NCI-H510A (cell line): ENCODE measurements at places on chromosomes 6 and 20.

DNA sequence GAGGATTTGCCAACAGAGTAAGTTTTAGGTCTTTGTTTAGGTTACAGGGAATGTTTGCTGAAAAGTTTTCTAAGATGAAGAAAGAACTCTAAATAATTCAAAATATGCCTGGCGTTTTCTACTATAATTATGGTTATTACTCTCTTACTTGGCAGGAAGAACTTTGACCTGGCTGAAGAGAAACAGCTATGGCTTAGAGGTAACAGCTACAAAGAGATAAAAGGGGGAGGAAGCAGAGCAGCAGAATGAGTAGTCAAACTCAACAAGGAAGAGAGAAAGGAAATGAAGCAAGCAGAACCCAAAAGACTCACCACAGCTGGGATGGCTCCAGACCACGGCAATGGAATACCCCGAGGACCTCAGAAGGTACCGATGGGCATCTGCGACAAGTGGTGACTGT, 95.6 kb downstream of the KIF16B start:
- DNase-seq = no peak

- DNase-seq = no peak
Measured at GRCh38 chr6:105536961-105537360, 134.1 kb upstream of the PREP start.

DNA sequence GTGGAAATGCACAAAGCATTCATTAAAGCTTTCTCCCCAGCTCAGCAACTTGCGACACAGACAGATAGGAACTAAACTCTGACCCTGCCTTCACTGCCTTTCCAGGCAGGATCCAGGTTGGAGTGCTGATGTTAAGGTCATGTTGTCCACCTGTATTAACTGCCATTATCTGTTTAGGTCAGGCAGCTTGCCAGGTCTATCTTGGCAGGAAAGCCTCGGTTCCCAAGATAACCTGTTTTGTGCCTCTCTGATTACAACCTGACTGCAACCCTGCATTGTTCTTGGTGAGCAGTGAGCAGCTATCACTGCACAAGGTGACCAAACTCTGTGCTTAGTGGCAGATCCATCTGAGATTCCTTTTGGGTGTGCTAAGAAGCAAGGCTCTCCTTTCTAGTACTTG, 23.2 kb upstream of the ELOVL2 start:
- no peak for DNase-seq

GRCh38 chr6:23311211-23311610, 741.8 kb downstream of the HDGFL1 start:
- DNase-seq = no peak

- no peak for DNase-seq
Measured at GRCh38 chr6:77446249-77446648, 17.0 kb downstream of the HTR1B start.

DNA sequence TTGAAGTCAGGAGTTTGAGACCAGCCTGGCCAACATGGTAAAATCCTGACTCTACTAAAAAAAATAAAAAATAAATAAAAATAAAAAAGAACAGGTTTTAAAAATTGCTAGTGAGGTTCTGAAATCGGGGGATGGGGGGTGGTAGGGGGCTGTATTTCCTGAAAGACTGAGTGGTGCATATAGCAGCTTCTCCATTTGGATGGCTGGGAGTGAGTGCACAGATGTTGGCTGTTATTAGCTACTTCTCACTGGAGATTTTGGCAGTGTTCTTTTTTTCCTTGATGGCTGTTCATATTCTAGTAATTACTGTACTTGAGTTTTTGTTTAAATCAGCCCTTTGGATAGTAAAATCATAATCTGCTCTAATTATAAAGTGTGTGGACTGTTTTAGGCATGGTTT, 79.8 kb downstream of the RTN4IP1 start:
- DNase-seq = no peak

DNA sequence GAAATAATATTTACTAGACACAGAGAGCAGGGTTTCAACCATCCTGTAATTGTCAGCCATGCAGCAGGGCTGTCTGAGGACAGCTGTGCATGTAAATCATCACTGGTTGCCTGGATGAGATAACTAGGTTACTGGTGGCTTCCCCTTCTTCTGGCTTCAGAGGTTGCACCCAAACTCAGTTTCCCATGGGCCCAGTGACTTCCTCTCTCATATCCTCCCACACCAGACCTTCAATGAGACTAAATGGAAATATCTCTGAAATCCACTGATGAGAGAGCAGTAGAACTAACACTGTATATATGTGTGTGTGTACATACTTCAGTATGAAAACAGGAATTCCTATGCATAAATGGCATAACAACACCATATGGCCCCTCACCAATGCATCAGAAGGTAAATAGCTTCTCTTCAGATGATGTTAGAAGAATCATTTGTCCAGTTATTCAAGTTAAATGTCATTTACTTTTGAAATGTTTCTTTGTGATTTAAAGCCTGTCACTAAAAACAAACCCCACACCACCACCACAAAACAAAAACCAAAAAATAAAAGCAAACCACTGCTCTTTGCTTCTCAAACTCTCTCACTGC, 51.0 kb upstream of the IL20RA start:
- DNase-seq = no peak

DNA sequence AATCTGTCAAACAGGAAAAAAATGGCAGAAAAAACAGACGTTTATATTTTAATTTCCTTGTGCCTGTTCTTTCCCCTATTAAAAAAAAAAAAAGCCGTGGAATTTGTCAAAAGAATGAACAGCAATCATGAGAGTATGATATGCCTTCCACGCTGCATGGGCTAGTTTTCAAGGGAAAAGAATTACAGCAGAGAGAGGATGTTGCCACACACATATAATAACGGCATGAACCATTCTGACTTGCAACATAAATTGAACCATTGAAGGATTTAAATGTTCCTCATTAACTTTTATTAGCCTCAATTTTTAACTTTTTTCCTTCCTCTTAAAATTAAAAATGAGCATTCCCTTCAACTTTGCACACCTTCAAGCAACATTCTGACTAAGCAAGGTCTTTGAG, 301.8 kb downstream of the FOXC1 start:
- no peak for DNase-seq

- DNase-seq = no peak
Measured at GRCh38 chr20:41139227-41140093, 2.1 kb downstream of the PLCG1 start.

DNA sequence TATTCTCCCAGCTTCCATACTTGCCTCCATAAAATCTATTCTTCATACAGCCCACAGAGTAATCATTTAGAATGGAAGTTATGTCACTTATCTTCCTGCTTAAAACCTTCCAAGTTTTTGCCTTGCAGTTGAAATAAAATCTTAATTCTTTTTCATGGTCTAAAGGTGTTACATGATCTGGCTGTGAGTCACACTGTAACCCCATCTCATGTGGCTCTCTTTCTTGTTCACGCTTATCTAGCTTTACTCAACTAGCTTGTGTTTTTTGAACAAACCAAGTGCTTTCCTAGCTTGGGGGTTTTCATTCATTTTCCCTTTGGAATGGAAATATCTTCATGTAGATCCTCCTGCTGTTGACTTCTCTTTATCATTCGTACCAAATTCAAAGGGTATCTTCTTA, 23.6 kb upstream of the THEMIS start:
- no peak for DNase-seq

DNA sequence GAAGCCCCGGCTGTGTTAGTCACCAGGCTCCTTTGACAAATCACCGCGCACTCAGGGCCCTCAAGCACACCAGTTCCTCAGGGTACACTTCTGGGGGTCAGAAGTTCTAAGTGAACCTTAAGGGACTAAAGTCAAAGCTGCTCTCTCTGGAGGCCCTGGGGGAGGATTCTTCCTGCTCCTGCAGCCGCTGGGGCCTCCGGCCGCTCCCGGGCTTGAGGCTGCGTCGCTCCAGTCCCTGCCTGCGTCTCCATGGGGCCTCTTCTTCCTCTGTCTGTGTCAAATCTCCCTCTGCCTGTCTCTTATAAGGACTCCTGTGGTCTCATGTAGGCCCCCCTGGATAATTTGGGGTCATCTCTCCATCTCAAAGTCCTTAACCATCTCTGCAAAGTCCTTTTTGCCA, 18.1 kb upstream of the GATA5 start:
- no peak for DNase-seq

DNA sequence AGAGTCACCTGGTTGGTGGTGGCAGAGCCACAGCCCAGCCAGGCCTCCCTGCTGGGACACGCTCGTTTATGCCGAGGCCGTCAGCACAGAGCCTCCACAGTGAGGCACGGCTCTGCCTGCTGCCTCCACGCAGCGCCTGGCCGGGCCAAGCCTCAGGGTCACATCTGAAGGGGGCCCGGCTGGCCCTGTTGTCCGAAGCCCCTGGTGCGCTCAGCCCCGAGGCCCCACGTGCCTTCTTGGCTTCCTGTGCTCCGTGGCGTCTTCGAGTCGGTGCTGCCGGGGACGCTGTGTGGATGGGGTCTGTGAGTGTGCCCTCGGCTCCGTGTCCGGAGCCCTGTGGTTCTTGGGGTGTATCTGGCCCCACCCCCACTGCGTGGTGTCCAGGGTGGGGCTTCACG, 10.4 kb upstream of the TNFRSF6B start:
- no peak for DNase-seq

- no peak for DNase-seq
Measured at GRCh38 chr6:20876036-20876435, 341.8 kb downstream of the CDKAL1 start.

DNA sequence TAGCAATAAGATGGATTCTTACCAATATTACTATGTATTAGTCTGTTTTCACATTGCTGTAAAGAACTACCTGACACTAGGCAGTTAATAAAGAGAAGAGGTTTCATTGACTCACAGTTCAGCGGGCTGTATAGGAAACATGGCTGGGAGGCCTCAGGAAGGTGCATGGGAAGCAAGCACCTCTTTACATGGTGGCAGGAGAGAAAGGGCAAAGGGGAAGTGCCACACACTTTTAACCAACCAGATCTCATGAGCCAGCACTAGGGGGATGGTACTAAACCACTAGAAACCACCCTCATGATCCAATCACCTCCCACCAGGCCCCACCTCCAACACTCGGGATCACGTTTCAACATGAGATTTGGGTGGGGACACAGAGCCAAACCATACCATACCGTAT, 40.7 kb upstream of the CCDC167 start:
- DNase-seq = no peak

DNA sequence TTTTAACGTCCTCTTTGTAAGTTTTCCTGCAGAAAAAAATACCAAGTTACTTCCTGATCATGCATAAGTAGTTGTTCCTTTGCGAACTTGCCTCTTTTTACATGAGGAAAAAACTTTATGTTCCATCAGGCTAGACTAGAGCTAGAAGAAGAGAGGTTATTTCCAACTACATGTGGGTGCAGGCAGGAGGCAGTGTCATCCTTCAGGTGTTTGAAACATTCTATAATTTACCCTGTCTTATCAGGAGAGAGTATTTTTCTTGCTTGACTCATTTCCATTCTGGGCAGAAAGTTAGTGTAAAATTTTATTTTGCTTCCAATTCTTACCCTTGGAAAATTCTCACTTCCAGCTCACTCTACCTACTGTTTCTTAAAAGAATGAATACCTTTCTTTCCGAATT, 28.5 kb upstream of the EPHA7 start:
- no peak for DNase-seq
